WTC11 (cell line): ENCODE measurements at places on chromosomes 1 and 21.
A peak's percentile ranks its signal among the peaks of the same experiment; 100 is the strongest.

DNA sequence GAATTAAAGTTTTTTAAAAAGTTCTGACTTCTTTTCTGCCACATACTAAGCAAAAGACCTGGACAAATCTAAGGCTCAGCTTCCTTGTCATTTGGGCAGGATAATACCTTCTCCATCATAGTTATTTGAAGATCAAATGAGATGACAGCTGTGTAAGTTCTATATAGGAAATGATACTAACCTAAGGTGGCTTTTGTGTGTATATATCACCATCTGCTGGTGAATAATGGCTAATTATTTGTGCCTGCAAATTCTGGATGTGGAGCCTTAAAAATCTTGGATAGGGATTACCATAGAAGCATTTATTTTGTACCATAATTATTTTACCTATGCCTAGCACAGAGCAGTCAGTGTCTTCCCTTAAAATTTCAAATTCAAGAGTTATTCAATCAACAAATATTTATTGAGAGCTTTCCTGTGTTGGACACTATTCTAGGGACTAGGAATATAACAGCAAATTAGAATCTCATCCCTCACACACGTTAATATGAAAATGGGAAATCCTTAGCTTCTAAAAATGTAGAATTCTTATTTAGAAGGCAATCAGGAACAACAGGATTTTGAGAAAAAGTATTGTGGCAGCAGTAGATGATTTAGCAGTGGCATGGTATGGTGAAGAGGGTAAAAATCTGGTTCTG is 89.8 kb downstream of the TMEM200B start:
- peaks cover 11% of the 10 kb centered on the region; the same call in 1 of the 2 replicates for H3K36me3 ChIP-seq
- H3K27me3 ChIP-seq: no peaks in the 10 kb centered on the region
- H3K4me1 ChIP-seq: peaks cover 9% of the 10 kb centered on the region
- H3K4me3 ChIP-seq: no peak overlapping the region

DNA sequence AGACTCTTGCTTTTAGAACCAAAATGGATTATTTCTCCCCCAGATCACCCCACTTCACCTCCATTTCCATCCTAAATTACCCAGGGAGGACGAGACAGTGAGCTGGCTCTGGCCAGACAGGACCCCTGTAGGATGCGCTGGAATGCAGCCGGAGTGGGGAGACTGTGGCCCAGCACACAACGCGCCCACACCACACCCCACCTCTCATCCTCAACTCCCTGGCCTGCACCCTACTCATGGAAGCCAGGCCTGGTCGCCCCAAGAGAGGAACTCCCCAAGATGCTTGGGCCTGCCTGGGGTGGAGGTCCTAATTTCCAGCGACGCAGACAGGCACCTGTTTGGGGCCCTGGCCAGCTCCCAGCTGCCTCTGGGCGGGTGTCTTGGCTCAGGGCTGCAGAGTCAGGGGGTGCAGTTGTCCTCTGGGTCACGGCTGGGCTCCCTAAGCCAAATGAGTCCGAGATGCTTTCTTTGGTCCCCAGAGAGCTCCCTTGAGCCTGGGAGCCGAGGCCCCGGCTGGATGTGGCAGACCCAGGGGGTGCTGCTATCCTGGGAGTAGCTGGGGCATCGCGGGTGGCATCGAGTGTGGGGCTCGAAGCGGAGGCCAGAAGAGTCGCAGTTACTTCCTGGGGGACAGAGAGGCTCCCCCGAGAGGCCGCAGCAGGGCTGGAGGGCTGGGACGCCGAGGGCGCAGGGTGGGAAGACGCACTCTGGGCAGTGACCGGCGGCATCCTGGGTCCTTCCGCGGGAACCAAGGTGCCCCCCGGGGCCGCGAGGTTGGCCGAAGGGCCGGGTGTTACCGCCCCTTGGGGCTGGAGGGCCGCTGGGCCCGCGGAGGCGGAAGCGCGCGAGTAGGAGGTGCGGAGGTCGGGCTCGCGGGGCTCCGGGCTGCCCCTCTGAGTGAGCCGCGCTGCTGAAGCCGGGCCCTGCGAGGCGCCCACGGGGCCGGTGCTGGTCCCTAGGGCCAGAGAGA is 10.4 kb downstream of the CLEC20A start:
- H3K27ac ChIP-seq: no peak overlapping the region
- H3K4me3 ChIP-seq: no peak overlapping the region

DNA sequence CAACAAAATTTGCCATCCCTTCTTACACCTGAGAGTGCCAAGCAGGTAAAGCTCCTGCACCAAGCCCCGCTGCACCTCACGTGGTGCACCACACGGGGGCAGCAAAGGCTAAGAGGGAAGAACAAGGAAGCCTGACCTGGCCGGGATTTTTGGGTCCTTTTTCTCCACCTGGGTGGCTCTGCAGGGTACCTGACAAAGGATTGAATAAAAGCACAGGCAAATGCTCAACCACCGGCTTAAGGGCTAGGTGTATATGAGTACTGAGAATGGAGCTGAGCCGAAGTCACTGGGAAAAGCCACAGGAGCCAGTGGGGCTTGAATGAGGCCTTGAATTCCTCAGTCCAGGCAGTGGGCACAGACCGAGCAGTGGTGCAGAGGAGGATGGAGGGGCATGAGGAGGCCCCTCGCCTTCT is 36.4 kb downstream of the ZNF697 start:
- peaks cover 15% of the 10 kb centered on the region for H3K4me1 ChIP-seq
- peak; percentile 99 for DNase-seq
- H3K27me3 ChIP-seq: peaks cover 4% of the 10 kb centered on the region
- 0 out of 2 replicates have a peak overlapping the region, but pooled peaks have one; percentile 14 for H3K27ac ChIP-seq
- H3K36me3 ChIP-seq: no peaks in the 10 kb centered on the region
- H3K4me3 ChIP-seq: peak overlapping the region; percentile 42

DNA sequence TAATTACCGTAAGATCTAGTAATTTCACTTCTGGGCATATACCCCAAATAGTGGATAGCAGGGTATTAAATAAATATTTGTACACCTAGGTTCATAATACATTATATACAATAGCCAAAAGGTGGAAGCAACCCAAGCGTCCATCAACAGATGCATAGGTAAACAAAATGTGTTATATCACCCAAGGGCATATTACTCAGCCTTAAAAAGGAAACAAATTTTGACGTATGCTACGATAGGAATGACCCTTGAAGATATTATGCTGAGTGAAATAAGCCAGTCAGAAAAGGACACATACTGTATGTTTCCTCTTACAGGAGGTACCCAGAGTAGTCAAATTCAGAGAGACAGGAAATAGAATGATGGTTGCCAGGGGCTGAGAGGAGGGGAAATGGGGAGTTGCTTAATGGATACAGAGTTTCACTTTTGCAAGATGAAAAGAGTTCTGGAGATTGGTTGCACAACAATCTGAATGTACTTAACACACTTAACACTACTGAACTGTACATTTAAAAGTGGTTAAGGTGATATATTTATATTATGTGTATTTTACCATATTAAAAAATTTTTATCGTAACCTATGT is 36.6 kb upstream of the KCTD3 start:
- H3K27ac ChIP-seq: no peak overlapping the region
- H3K4me1 ChIP-seq: no peaks in the 10 kb centered on the region
- H3K27me3 ChIP-seq: peaks cover 4% of the 10 kb centered on the region; the same call in 1 of the 2 replicates
- 0 out of 2 replicates have a peak, but pooled peaks cover 3% of the 10 kb centered on the region for H3K36me3 ChIP-seq
- no peak overlapping the region for H3K4me3 ChIP-seq

- no peak for DNase-seq
- peaks cover 21% of the 10 kb centered on the region for H3K4me1 ChIP-seq
- no peaks in the 10 kb centered on the region for H3K27me3 ChIP-seq
- no peak overlapping the region for H3K4me3 ChIP-seq
- no peaks in the 10 kb centered on the region for H3K36me3 ChIP-seq
Measured at GRCh38 chr1:205279986-205280385, 41.6 kb downstream of the NUAK2 start.

DNA sequence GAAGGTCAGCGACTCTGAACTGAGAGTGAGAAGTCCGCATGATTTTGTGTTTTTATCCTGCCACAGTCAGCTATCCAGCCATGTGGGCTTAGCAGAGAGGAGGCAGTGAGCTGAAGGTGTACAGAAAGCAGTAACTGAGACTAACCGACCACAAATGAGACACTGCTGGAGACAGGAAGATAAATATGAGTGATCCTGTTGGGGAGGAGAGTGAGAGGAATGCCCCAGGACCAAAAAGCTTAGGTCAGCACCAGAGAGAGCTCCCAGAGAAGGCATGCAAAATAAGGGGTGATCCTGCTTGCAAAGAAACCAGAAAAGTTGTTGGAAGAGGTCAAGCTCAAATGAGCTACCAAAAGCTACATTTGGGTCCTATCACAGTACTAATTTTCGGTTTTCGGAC is 63.7 kb downstream of the HLCS start:
- no peak overlapping the region for H3K27ac ChIP-seq
- H3K36me3 ChIP-seq: no peaks in the 10 kb centered on the region
- no peaks in the 10 kb centered on the region for H3K27me3 ChIP-seq
- H3K4me3 ChIP-seq: no peak overlapping the region
- no peak for DNase-seq
- H3K4me1 ChIP-seq: peaks cover 2% of the 10 kb centered on the region; the same call in 1 of the 2 replicates

DNA sequence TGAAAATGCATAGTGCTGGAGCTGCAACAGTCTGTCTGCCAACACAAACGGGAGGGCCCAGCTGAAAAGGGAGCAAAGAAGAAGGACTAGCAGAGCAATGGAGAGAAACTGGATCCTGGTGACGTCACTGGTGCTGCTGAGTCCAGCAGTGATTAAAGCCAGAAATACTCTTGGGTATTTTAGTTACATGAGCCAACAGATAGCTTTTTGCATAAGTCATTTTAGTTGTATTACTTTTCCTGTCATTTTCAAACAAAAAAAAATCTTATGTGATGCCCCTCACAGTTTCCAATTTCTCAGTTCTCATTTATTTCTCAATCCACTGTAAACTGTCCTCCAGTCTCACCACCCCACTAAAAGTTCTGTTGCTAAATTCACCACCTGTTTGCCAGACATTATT is 38.7 kb upstream of the NEK7 start:
- H3K4me1 ChIP-seq: no peaks in the 10 kb centered on the region
- H3K4me3 ChIP-seq: no peak overlapping the region
- H3K36me3 ChIP-seq: no peaks in the 10 kb centered on the region
- H3K27me3 ChIP-seq: no peaks in the 10 kb centered on the region
- DNase-seq: no peak

DNA sequence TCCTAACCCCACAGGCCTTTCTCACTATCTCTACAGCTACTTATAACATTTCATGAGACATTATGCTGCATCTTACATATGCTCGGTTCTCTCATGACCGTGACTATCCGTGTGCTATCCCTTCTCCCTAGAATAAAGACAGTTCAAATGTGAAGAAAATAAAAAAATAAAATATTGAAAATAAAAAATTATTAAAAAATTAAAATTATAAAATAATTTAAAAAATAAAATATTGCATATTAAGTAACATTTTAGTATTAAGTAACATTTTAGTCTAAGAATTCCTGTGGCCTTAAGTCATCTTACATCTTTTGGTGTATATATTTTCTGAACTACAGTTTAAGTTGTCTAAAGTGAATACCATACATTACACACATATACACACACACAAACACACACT is 415.5 kb downstream of the DPYD start:
- H3K4me3 ChIP-seq: no peak overlapping the region
- H3K36me3 ChIP-seq: no peaks in the 10 kb centered on the region
- H3K27me3 ChIP-seq: no peaks in the 10 kb centered on the region; the same call in 1 of the 2 replicates
- no peak for DNase-seq

DNA sequence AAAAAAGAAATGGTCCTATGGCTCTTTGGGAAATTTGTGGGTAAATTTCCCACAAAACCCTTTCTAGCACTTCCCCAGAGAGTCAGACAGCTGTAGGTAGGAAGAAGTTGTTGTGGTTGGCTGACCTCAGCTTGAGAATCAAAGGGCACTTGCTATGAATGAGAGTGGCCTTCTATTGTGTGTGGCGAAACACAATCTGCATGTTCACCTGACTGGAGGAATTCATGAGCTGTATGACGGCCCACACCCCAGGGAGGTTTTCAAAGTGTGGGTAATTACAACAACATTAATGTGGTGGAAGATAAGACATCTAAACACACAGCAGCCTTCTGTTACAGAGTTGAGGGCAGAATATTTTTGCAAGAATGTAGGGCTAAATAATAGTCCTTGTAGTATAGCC is 38.8 kb downstream of the NGF start:
- DNase-seq: no peak
- H3K36me3 ChIP-seq: no peaks in the 10 kb centered on the region
- no peak overlapping the region for H3K4me3 ChIP-seq
- peaks cover 32% of the 10 kb centered on the region for H3K4me1 ChIP-seq

DNA sequence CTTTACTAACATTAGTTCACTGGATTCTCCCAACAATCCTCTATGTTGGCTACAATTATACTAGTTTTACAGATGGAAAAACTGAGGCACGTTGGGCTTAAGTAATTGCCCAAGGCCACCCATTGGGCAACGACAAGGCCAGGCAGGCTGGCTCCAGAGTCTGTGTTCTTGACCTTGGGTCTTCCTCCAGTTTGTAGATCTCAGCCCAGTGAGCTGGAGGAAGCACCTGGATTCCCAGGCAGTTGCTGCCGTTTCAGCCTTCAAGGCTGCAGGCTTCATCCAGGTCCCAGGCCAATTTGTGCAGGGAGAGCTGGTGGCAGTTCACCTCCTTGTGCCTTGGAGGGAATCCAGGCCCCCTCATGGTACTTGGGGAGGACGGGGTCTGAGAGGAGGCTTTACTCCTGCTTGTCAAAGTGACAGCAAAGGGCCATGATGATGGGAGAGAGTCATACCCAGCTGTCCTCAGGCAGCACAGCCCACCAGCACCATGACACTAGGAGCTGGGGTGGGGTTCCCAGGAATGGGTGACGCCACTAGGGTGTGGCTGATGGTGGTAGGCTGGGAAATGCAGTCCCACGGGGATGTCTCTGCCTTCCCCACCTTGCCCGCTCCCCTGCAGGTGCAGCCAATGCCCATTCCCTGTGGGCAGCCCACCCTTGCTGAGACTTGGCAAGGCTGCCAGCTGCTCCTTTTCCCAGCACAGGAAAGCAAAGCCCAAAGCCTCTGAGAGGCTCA is 27.1 kb downstream of the PKP1 start:
- H3K36me3 ChIP-seq: no peaks in the 10 kb centered on the region
- no peak overlapping the region for H3K27ac ChIP-seq
- peaks cover 32% of the 10 kb centered on the region for H3K27me3 ChIP-seq
- DNase-seq: no peak
- no peak overlapping the region for H3K4me3 ChIP-seq
- H3K4me1 ChIP-seq: peaks cover 12% of the 10 kb centered on the region

GRCh38 chr1:47629201-47629600 is 191.4 kb downstream of the FOXD2 start:
- H3K4me1 ChIP-seq: peaks cover 7% of the 10 kb centered on the region
- peaks cover 17% of the 10 kb centered on the region for H3K27me3 ChIP-seq
- no peak overlapping the region for H3K4me3 ChIP-seq

DNA sequence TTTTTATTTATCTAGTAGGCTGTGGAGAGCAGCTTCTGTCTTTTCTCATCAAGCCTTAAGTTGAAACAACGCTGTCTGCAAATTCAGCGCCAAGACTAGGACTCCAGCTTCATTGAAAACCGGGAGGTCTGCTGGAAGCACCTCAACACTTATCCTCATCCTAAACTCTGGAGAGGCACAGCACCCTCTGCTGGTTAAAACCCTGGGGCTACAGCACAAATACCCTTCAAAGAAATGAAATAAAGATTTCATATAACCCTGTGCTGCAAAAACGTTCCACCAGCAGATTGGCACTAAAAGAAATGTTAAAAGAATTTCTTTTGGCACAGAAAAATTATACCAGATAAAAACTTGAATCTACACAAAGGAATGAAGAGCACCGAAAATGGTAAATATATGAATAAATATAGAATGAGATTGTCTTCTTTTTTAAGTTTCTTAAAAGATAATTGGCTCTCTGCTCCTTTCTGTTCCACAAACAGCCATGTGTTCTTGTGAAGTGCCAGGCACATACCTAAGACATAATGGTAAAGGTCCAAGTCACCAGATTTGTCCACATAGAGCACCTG is 227.7 kb upstream of the SAMSN1 start:
- DNase-seq: peak; percentile 78
- no peaks in the 10 kb centered on the region for H3K4me1 ChIP-seq
- peaks cover 9% of the 10 kb centered on the region for H3K36me3 ChIP-seq
- H3K27me3 ChIP-seq: no peaks in the 10 kb centered on the region; the same call in 1 of the 2 replicates

GRCh38 chr1:143691400-143691891 is 280.3 kb downstream of the FAM72C start:
- peaks cover 38% of the 10 kb centered on the region for H3K27me3 ChIP-seq
- no peak overlapping the region for H3K4me3 ChIP-seq
